Putamen (tissue), 1 donor: ENCODE measurements at places on chromosomes 2 and 18.

- no peak for DNase-seq
These were observed 107.1 kb downstream of the UNC80 start for GRCh38 chr2:209878701-209879100.

GRCh38 chr2:202387608-202388342 lies 11.6 kb downstream of the BMPR2 start:
- no peak for DNase-seq

DNA sequence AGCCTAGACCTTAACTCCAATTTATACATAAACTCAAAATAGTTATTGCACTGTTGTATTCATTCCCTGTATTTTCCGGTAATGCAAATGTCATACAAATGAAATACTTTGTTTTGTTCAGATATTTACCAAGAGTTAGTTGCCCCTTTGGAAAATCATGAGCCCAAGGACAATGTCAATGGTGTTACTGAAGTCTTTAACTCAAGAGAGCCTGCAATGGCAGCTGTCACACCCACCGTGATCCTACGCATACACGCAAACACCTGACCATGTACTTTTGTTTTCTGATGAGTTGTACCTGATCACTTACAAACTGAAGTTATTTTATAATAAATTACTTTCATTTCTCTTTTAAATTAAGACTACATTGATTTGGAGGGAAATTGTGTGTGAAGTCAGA lies 11.7 kb upstream of the WIPF1 start:
- DNase-seq: no peak

DNA sequence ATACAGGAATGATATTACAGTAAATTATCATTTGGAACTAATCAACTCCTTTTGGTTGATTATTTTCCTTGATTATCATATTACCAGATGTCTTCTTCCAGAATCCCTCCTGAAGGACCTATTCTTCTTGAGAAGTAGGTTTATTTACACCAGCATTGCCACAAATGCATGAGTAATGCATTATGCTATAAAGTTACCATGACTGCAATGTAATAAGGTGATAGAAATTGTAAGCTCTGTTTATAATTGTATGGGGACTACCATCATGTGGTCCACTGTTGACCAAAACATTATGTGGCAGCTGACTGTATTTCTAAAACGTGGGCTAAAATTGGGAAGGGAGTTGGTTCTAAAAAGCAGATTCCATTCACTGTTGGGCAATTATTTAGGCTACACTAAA lies 602.2 kb downstream of the NYAP2 start:
- DNase-seq: no peak

GRCh38 chr2:171703574-171704347 lies 16.5 kb downstream of the DYNC1I2 start:
- no peak for DNase-seq

DNA sequence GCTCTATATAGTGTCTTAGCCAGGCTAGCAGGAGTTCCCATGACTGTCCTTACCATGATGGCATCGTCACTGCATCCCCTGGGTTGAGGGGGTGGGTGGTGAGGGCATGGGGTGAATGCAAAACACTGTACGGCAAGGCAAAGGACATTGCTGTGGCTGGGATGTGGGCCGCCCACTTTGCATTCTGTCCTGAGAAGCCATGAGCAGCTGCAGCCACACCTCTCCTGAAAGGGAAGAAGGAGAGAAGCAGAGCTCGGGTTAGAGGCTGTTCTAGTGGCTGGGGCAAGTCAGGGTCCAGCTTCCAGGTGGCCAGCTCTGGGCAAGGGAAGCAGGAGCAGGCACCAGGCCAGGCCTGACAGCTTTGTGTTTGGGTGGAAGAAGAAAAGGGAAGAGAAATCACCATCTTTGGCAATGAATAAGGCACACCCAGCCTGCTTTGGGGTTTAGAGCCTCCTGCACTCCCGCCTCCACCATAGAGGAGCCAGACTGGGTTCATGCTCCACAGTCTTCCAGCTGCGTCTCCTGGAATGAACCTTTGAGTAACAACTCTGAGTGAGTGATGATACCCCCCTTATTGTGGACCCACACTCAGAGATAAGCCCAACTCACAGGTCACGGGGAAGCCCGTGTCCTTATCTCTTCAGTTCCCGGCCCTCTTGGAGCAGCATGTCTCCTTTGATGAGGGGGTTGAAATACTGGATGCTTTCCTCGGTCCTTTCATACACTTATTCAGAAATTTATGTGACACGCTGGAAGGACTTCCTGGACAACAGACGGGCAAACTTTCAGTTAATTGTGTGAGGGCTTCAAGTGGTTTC lies 63.4 kb downstream of the INPP4A start:
- no peak for DNase-seq

DNA sequence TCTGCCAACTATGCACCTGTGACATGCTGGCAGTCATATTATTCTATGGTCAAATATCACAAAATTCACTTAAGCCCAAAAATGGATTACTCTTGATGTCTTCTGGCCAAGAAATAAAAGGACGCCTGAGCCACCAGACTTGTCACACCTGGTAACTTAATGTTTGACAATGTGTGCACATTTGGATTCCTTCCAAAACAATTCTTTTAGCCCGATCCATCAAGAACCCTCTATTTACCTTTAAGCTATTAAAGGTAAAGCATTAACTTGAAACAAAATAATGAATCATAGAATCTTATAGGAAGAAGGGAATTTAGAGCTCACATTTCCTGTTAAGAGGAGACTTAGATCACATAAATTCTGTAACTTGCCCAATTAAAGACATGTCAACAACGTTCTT lies 46.5 kb upstream of the NFU1 start:
- DNase-seq: no peak

GRCh38 chr2:73003027-73003426 lies 68.5 kb downstream of the SFXN5 start:
- DNase-seq: no peak

DNA sequence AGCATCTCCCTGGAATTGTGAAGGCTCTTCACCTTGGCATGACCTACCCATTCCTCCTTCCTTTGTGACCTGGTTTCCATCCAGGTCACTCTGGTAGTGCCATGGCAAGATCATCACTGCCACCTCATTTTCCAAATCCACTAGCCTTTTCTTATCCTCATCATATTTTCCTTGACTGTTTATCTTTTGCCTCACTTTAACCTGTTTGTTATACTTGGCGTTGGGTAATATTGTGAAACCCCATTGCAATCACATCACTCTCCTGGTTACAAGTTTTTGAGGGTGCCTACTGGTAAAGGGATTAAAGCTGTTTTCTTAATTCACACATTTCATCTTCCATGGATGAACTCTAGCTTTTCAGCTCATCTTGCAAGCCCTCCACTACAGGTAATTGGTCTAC lies 39.1 kb upstream of the IGFBP2 start:
- DNase-seq: no peak

DNA sequence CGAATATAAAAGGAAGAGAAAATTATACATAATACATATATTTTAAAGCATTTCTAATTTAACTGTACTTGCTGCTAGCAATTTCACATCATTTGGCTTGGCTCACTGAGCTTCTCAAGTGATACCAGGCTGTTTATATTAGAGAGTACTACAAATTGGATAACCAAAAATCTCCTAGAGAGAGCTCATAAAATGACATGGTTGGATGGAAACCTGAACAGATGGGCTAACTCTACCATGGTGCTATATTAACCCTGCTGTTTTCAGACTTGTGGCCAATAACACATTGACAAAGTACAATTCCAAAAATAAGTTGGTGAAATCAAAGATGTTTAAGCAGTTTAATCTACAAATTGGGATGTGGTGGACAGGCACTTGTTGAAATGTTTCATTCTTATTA lies 364.4 kb upstream of the GCFC2 start:
- no peak for DNase-seq

- no peak for DNase-seq
These were observed 29.1 kb downstream of the HPCAL1 start for GRCh38 chr2:10331702-10332401.

- DNase-seq: no peak
These were observed 17.1 kb downstream of the B3GNT7 start for GRCh38 chr2:231412618-231412963.

DNA sequence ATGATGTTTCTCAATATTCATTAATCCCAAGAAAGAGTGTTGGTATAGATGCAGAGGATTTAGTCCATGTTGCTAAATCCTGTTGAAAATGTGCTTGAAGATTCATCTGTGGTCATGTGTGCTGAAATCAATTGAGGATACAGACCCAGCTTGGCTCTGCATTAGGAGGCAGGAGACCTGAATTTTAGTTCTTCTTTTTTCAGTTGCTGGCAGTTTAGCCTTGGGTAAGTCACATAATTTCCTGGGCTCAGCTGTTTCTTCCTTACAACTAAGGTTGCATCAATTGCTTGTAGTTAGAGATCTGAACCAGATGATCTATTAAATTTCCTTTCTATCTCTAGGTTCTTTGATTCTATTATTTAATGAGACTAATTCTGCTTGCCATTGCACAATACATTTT lies 54.4 kb downstream of the SETBP1 start:
- no peak for DNase-seq

DNA sequence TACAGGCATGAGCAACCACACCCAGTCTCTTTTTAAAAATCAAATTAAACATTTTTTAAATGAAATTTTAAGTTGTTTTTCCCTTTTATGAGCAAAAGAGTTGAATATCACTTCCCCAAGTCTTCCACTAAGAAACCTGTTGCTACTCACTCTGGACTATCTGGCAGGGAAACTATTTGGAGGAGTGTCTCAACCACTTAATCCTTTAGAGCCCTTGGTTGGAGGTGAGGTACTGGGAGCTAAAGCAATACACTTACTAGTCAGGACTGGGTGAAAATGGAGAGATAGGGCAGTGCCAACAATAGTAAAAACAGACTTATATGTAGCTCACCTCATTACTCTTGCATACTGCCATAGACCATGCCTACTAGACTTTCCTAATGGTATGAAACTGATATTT lies 135.5 kb downstream of the RND3 start:
- no peak for DNase-seq
